Nucleus accumbens (tissue), 56 donors: ENCODE measurements at places on chromosomes 1 and 21.

DNA sequence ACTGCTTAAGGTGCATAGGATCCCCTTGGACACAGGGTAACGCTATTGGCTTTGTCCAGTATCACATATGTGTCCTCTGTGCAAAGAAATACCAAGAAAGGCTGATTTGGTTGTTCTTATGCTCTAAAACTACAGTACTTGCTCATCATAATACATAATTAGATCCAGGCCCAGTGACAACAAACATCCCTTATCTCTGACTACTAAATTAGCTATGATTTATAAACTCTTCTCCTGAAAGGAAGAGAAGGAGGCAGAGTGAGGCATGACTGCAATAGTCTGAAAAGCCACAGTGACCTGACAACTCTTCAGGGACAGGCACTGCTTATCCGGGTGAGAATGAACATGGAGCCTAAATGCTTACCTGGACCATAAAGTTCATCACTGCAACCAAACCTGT, 30.7 kb downstream of the MGST3 start:
- no peak for DNase-seq

DNA sequence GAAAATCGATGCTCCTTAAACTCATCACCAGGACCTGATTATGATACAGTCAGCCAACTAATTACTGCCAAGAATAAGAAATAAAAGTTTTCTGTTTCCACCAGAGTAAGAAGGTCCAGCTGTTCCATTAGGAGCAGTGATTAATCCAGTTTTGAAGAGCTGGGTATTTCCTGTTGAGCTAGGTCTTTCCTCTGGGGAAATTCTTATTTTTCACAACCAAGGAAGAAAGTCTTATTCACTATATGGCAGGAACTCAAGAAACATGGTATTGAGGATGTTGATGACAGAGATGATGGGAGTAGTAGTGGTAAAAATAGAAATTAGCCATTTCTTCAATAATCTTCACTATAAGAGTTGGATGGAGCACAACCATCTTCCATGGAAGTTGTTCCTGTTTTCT, 374.6 kb upstream of the RUNX1 start:
- no peak for DNase-seq

DNA sequence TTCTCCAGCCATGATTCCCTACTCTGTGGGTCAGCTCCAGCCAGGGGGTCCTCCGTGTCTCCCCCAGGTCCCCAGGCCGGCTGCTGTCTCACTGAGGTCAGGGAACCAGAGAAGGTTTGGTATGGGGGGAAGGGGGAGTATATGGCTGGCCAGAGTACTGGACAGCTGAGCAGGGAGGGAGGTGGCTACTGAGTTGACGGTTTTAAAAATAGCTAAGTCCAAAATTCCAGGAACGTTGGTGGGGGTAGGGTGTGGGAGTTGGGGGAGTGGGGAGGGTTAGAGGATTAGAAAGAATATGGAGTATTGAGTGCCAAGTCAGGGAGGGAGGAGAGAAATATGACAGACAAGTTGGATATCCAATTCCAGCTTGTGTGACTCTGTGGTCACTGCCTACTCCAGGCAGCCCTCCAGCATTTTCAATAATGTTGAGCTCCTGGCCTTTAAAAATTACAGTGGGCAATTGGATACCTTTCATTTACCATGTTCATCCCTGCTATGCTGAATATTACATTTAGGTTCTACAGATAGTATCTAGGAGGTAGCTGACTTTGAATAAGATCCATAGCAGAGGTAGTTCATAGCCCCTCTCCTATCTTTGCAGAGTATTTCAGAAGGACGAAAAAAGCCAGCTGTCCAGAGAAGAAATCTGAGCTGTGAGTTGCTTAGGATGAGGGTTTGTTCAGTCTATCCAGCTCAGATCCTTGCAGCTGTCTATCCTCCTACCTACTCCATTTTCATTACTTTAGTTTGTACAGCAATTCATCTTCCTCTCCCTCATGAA, at the start of gene HJV:
Gene HJV, minus strand, starts transcription at position 114 of the 781 bp plus-strand sequence. CDS start 1,504 bp downstream, outside the sequence.
- DNase-seq = no peak

DNA sequence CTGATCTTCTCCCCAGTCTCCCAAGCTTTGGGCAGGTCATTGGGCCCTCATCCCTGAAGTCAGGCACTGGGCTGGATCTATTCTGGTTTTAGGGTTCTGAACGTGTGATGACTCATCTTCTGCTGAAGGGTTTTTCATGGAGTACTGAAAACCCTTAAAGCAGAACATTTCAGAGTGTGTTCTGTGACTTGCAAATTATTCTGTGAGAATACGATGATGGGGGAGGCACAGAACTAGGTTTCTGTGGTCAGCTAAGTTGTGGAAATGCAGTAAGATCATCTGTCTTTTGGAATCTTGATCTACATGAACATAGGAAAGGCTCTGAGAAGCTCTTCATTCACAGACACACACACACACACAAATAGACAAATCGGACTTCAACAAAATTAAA, 46.2 kb downstream of the NAV1 start:
- DNase-seq = no peak

DNA sequence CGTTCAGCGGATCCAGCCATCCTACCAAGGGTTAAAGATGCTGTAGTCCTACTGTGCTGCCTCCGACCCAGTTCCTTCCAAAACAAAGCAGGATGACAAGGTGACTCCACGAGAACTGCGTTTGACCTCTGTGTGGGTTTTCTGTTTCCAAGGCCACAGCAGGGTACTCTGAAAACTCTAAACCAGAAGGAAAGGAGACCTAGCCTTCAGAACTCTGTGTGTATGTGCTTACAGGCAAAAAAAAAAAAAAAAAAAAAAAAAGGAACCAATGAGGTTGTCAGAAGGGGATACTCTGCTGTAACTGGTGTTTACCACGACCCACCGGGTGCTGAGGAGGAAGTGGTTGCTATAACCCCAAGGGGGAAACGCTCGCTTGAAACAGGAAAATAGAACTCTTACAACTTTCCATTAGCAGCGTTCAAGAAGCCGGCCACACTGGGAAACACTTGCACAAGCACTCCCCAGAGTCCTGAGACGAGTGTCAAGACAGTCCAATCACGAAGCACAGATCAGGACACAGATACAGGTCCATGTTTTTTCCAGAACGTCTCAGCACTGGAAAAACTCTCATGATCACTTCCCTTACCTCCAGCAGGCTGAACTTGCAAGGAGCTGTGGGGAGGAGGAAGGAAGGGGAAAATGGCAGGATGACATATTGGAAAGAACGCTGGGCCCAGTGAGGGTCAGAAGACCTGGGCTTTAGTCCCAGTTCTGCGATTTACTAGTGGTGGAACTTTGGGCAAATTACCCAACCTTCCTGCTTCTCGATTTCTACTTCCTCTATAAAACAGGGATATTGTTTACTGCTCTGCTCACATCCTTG, 64.0 kb downstream of the ITPKB start:
- no peak for DNase-seq

- no peak for DNase-seq
These were observed 3.8 kb downstream of the COQ8A start for GRCh38 chr1:226943927-226944326.

DNA sequence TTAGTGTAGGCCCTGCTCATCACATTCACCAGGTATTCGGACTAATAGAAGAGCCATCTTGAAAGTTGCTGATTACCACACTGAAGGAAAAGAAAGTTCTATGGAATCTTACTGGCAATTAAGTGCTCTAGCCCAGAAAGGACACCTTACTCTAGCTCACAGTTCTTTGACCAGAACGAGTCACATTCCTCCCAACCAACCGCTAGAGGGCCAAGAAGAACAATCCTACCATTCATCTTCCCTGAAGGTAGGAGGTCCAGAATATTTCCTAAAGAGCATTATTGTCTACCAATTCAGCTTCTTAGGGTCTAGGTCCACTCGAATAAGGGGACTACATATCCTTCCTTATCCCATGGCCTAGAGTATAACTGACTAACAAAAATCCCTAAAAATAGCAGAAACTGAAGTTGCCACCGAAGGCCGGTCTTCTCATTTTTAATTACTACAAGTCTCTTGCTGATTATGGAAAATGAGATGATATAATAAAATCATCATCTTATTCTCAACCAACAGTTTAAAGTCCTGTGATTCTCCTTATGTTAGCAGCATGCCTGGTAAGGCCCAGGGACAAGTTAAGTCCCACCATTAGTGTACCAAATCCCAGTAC, 2.7 kb upstream of the FMO1 start:
- DNase-seq = no peak

GRCh38 chr1:53906121-53906520, 12.1 kb downstream of the DIO1 start:
- DNase-seq = no peak

- no peak for DNase-seq
These were observed 859 bp upstream of the LRRC8B start for GRCh38 chr1:89523572-89524368.

DNA sequence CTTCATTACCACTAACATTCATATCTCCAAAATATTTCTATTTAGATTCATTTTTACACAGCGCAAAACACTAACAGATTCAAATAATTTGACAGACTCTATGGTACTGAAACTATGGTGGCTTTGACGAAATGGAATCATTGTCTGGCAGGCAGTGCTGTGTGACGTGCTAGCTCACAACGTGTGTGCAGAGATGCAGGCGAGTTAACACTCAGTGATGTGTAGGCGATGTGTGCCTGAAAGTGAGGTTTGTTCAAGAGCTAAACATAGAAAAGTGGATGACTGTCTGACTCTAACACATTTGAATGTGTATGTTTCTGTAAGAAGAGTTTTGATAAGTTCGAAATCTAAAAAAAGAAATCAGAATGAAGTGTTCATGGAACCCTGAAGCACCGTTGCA, 97.7 kb downstream of the RYR2 start:
- DNase-seq = no peak

DNA sequence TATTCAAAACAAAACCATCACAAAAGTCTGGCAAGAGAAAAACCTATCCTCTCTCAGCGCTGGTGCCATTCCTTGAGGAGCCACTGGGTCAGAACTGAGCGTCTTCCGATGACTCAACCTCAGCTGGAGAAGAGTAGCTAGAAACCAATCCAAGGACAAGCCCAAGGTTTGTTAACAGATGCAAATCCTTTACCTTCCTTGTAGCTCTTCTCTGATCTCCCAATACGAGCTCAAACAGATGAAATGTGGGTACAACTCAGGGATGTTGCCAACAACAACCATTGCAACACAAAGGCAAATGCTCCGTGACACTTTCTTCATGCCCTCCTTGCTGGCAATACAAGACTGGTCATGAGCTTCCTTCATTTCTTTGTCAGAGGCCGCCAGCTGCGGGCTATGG, 337.1 kb downstream of the SIPA1L2 start:
- DNase-seq = no peak

GRCh38 chr21:38986806-38987632, 181.3 kb downstream of the ETS2 start:
- DNase-seq = no peak

DNA sequence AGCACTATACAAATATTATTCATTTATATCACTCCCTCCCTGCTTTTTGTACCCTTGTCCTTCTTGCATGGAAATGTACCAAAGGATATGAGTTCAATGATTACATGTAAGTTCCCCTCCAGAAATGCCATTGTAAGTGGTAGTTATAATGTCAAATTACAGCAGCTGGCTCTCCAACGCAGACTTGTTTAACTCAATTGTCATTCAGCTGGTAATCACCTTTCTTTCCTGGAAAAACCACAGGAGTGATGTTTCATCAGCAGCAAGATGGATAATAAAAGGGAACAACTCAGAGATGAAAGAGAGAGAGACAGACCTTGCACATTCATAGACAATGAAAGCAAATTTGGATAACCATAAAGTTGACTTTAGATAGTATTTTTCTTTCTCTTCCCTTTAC, 578.6 kb upstream of the PBX1 start:
- no peak for DNase-seq

- DNase-seq = no peak
These were observed 34.5 kb downstream of the KLHDC7A start for GRCh38 chr1:18515120-18515667.
